ENCODE measurements at places on chromosomes 12 and 14.

DNA sequence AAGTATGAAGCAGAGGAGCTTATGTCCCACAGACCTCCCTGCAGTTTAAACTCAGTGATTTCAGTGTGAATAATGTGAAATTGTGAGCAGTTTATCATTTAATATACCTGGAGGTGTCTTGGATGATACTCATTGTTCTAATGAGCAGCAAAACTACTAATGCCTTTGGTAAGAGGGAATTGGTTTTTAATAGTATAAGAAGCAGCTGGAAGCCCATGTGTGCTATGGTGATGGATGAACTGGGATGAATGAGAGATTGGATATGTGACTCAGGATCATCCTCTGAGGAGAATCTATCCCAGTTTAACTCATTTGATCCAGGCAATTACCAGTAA, 7.1 kb upstream of the CCDC184 start:
- no peak for DNase-seq

GRCh38 chr12:46919666-46920400, 94.0 kb upstream of the SLC38A4 start:
- no peak for DNase-seq

- peak; percentile 58 for DNase-seq
These were observed 103.3 kb upstream of the FKBP4 start for GRCh38 chr12:2691345-2692071.

- DNase-seq, result no peak
These were observed 272.0 kb upstream of the SFSWAP start for GRCh38 chr12:131438881-131439280.

GRCh38 chr12:61891632-61892031, 368.6 kb upstream of the USP15 start:
- DNase-seq, result no peak

DNA sequence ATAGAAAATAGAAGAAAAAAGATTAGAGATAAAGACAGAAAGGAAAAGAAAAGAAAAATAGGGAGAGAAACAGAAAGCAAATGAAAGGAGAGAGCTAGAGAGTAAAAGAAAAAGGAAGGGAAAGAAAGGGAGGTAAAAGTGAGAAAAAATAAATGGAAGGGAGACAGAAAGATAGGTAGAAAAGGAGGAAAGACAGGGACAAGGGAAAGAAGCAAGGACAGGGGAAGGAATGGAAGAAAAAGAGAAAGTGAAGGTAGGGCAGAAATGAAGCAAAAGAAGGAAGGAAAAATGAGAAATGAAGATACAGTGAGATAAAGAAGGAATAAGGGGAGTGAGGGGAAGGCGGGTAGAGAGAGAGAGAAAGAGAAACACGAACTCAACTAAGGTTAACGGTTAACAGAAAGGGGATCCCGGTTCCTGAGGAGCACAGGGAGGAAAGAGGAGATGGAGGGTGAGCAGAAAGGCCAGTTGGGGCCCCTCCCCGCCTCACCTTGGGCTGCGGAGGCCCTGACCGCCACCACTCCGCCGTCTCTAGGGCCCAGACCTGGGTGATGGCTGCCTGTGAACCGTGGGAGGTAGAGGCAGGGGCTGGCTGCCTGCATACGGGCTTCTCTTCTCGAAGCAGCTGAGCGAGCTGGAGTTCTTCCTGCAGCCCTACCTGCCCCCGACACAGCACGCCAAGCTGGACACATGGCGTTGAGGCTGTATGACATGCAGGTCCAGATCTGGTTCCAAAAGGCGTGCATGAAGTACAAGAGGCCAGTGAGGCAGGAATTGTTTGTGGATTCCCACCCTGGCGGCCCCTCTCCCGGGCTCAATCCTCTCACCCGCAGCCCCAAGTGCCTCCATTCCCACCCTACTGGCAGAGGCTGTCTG, 59.5 kb downstream of the SMUG1 start:
- DNase-seq, result no peak

GRCh38 chr12:47717443-47718193, 7.7 kb downstream of the ENDOU start:
- no peak for DNase-seq

- no peak for DNase-seq
These were observed 4.2 kb downstream of the DAZAP2 start for GRCh38 chr12:51242876-51243275.

- DNase-seq, result no peak
These were observed 32.2 kb downstream of the AACS start for GRCh38 chr12:125097427-125097826.

DNA sequence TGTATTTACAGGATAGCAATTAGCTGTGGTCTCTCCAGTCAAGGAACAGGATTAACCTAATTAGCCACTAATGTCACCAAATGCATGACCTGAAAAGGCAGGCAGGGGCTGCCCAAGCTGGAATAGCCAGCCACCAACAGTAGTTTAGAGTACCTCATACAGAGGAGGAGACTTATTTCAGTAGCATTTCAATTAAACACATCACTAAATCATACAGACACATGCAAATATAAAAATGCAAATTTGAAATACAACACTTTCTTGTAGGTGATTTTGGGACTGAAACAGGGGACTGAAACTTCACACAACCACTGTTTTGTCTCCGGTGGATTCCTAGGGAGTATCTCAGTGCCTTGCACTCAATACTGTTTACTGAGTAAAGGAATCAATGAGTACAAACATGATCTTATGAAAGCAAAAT, 636 bp upstream of the IFNG-AS1 start:
- no peak for DNase-seq

DNA sequence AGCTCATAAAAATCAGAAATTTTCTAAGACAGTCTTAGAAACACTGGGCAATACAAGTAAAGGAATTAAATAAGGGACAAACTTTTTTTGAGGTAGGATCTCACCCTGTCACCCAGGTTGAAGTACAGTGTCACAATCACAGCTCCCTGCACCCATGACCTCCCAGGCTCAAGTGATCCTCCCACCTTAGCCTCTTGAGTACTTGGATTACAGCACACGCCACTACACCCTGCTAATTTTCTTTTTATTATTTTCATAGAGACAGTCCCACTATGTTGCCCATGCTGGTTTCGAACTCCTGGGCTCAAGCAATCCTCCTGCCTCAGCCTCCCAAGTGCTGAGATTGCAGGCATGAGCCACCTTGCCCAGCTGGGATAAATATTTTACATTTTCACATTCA, 90.3 kb downstream of the USP15 start:
- DNase-seq, result no peak

DNA sequence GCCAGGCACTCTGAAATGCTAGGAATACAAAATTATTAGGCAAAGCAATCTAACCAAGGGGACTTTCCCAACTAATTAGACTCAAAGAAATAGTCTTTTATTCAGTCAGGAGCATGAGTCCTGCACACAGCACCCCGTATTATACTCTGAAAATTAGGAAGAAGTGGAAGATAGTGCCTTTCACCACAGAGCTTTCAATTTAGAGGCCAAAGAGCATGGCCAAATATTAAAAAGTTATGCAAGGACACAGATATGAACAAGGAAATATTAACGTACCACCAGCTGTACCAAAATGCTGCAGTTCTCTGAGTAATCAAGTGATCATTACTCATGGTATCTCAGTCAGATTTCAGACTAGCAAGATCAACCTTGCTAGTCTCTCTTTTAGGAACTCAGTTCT, 22.6 kb upstream of the MDM2 start:
- DNase-seq, result no peak
